ENCODE measurements at places on chromosomes 4 and X.

DNA sequence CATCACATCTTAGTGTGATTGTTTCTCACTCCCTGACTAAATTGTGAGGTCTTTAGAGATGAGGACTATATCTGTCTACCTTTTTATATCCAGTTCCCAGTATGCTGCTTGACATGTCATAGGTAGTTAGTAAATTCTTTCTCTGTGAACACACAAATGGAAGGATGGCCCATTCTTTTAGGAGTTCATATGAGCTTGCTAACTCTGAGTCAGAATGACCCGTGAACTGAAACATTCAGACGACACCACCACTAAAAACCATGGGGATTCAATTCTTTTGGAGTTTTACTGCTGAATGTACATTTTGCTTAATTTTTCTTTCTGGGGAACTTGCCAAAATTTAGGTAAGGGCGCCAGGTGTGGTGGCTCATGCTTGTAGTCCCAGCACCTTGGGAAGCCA is 13.9 kb downstream of the OFD1 start:
- DNase-seq, result no peak

- DNase-seq, result no peak
These were observed 33.7 kb upstream of the PTPN13 start for GRCh38 chr4:86560447-86560846.

DNA sequence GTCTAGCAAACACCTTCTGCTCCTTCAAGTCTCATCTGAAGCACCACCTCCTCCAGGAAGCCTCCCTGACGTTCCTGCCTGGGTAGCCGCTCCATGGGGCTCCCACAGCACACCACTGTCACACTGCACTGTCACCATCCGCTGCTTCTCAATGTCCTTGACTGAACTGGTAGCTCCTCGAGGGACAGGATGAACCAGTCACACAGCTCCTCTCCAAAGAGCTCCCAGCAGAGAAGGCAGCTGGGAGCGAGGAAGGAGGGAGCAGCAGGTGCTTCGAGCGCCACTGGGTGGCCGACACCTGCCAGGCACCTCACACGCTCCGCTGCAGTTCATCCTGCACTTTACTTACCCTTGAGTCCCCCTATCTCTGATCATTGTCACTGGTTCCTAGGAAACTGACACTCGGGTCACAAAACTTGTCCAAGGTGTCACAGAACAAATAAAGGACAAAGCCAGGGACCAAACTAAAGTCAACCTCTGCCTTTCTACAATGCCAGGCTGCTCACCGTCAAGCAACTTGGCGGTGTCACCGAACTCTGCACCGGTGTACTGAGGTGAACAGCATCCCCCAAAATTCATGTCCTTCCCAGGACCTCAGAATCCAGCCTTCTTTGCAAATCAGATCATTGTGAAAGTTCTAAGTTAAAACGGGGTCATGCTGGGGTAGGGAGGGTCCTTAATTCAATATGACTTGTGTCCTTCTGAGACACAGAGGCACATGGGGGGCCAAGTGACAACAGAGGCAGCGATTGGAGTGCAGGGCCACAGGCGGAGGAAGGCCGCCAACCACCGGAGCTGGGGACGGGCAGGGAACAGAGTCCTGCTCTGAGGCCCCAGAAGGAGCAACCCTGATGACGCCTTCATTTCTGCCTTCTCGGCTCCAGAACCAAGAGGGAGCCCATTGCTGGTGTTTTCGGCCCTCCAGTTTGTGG is 5.5 kb upstream of the S100P start:
- no peak for DNase-seq

GRCh38 chrX:110381216-110381615 is 22.6 kb downstream of the RTL9 start:
- no peak for DNase-seq

DNA sequence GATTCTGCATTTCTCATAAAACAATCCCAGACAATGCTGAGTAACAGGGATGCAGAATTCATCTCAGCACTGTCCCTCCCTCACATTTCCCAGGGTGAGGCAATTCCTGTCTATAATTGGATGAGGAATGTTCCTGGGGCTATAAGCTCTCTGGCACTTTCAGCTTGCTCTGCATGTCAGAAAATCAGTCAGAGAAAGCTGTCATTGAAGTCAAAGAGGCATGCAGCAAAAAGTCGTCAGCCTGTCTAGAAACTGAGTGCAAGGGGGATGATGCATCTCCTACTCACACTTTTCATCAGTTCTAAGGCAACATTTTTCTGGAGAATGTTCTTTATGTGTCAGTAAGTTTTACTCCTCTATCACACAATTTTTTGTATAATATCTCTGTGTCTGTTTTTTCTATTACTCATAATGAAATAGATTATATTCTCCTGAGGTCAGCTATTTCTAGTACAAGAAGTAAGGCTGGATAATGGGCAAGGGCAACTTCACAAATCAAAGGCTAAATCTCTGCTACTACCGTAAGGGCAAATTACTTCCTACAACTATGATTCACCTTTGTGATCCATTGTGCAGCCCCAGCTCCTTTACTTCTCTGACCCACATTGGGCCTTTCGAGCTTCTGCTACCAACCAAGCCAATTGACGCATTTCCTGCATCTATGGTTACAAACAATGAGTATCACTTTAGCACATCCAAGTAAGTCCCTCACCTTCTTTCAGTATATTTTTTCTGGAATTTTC is 56.0 kb downstream of the TASL start:
- no peak for DNase-seq

DNA sequence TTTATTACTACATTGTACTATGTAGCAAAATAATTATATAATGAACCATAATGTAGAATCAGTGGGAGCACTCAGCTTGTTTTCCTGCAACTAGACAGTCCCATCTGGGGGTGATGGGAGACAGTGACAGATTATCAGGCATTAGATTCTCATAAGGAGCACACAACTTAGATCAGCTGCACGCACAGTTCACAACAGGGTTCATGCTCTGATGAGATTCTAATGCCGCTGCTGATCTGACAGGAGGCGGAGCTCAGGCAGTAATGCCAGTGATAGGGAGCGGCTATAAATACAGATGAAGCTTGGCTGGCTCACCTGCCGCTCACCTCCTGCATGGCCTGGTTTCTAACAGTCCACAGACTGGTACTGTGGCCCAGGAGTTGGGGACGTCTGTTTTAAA is 199.2 kb downstream of the MAB21L2 start:
- no peak for DNase-seq

- no peak for DNase-seq
These were observed 103.7 kb downstream of the MGST2 start for GRCh38 chr4:139769364-139769763.

DNA sequence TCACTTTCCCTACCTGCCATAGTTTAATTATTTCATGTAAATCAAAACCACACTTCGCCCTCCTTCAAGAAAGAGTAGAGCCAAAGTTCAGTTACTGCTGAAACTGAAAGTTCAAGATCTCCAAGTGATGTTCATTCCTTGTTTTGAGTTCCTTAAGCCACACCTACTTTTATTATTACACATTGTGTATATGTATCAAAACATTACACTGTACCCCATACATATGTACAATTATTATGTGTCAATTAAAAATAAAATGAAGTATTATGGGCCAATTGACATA is 892.3 kb upstream of the NDST4 start:
- no peak for DNase-seq

DNA sequence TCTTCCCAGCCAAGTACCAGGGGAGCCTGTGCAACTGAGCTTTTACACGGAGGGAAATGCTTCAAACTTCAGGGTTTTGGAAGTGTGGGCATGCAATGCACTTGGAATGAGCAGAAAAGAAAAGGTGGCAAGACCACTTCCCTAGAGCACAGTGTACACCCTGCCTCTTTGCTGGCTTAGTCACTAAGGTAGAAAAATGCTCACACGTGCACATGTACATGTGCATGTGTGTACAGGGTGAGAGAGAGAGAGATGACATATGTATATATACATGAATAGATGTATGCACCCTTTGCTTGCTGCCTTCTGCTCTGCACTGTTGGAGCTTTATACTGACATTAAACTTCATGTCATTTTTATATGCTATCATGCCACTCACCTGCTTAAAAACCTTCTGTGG is 7.9 kb upstream of the KLF3 start:
- no peak for DNase-seq

DNA sequence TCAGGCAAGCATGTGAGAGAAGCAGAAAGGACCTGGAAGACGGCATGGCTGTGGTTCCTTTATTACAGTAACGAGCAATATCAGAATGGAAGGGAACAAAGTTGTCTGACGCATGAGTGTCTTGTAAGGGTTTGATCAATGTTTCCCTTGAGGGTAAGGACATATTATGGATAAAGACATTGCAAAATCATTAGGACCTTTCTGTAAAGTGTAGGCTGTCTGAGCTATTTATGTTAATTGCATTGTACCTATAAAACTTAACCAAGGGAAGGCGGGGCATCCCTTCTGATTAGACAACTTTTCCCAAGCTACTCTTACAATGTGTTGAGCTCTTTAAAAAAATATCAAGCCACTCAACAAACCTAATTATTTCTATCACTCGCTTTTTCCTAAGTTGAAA is 112.2 kb upstream of the JADE1 start:
- no peak for DNase-seq

DNA sequence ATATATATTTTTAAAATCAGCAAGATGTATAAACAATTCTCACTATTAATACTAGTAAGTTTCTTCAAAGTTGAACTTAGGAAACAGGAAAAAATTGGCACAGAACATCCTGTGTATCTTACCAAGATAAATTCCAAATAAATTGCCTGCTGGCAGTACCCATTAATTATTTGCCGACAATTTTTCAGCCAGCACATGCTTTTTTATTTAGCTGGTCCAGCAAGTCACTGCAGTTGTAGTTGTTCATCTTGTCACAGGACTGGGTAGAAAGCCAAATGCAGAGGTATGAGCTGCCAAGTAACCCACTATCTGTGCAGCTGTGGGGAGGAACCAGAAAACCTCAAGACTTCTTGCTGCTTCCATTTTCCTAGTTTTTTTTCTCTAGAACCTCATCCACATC is 113.4 kb downstream of the PACRGL start:
- DNase-seq, result no peak

- DNase-seq, result no peak
These were observed 6.3 kb upstream of the LETM1 start for GRCh38 chr4:1862055-1862911.

DNA sequence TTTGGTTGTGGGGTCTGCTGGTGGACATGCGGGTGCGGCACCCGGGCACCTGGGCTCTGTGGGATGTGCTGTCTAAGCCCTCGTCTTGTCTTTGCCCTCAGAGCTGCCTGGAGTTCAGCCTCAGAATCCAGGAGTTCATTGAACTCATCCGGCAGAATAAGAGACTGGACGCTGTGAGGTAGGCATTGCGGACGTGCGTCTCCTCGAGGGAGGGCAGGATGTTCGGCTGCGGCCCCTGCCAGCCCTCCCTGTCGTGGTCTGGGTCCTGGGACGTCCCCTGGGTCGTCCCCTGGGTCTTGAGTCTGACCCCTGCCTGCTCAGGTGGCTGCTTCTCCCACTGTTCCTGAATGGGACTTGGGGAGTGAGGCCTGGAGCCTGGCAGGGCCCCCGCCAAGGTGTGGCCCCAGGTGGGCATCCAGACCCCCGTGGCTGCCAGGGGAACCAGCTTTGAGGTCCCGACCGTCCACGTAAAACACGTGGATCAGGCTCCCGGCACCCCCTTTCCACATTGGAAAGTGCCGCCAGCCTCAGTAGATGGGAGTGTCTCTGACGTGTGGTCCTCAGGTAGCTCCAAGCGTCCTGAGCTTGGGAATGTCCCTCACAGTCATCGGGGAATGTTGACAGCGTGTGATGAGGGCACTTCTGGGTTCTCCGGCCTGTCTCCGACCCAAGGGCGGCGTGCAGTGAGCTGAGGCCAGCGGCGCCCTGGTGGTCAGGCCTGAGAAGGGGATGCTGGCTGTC is 19.3 kb upstream of the UVSSA start:
- no peak for DNase-seq

DNA sequence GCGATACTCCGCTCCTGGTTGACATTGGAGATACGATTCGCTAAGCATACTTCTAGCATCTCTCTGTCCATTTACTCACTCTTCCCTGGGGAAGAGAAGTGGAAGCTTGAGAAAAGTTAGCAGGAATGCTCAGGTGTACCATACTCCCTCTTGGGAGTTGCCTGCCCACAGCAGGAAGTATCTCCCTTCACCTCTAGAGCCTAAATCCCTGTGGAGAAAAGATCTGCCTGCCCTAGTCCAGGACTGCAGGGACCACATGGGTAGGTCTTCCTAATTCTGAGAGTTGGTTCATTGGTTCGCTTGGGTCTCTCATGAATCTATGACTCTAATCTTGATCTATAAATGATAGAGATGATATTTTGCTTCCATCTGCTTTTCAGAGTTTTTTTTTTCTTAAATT is 26.3 kb upstream of the MAPK10 start:
- no peak for DNase-seq

DNA sequence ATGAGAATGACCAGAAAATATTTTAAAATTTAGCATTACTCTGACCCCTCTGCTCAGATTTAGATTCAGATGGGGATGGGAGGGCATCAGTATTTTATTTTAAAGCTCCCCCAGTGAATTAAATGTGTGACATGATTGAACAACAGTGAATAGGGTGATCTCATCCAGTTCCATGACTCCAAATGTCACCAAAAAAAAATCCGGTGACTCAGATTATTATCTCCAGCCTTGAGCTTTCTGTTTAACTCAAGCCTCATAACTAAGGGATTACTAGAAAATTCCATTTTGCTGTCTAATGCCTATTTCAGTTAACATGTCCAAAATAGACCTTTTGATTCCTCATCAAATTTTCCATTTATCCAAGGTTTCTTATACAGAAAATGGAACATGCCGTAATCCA is 121.8 kb upstream of the TMEM47 start:
- no peak for DNase-seq

Measured in stimulated activated CD4-positive, alpha-beta T cell treated with anti-CD3 and anti-CD28 coated beads, Interleukin-15, amount 100 ng/mL, for 48 hours (primary cell).